Activated T-helper 1 cell treated with anti-CD3 and anti-CD28 coated beads, Interleukin-12 subunit alpha, Interleukin-12 subunit beta, Interleukin-2, Interleukin-4 antibody, amounts not matched to agents 30 ng/mL and 10 ng/mL and 1 ng/mL, durations not matched to agents 14 hours and 24 hours and 36 hours (primary cell): ENCODE measurements at places on chromosomes 1 and 21. TPM values are rescaled to one million over a fixed set of nuclear protein-coding genes. Genes with fewer than 3 reads are reported as not detected.

Gene FAM163A
- total RNA-seq, result not detected in 2 replicates

Gene KCNJ10
- total RNA-seq, result not detected in 2 replicates

Gene OPTC
- not detected in 2 replicates for total RNA-seq

GRCh38 chr1:156499194-156499841, 1.3 kb downstream of the MEF2D start:
- no peak for DNase-seq

DNA sequence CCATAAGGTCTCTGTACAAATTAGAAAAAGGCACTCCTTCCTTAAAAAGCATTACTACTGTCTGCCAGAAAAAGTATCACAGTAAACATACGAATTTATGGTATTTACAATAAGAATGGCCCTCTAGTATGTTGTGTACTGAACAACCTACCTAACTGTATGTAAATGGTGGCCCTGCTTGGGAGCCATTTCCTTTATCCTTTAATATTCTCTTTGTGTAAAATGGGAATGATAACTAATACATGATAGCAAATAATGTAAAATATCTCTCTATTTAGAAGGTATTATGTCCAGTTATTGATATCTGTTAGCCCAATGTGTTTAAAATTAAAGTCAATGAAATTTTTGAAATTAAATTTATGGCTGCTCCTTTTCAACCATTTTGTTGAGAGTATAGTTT, 5.2 kb downstream of the DR1 start:
- no peak for DNase-seq

GRCh38 chr1:209250861-209251636, 332.5 kb upstream of the CAMK1G start:
- DNase-seq, result no peak

DNA sequence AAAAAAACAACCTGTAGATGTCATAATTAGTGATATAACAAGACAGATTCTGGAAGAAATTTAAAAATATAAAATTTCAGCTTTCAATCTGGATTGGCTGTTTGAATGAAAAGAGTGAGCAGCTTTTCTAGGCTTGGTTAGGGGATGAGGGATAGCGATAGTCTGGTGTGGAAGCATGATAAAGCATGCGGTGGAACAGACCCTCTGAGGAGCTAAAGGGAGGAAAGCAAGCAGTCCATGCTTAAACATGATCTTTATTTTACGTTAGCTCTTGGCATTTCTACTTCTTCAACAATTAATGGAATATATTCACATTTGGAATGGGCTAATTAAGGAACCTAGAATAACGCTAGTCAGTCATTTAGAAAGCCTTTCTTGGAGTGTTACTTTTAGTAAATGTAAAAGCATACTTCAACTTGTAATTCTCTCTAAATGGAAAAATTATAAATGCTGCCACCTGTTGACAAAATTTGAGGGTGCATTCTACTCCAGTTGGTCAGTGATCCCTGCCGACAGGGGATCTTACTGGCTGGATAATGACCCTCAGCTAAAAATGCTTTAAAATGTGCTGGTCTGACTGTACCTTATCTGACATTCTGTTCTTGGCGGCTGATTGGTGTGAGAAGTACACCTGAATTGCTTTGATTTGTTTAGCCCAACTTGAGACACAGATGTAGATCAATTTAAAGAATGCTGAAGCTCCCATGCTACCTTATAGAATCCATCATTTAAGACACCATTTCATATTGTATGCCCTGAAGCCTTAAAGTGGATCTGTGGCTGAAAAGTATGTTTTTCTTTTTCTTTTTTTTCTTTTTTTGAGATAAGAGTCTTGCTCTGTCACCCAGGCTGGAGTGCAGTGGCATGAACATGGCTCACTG, 61.2 kb downstream of the AK4 start:
- no peak for DNase-seq

GRCh38 chr1:152182944-152183361, 23.9 kb upstream of the RPTN start:
- no peak for DNase-seq

DNA sequence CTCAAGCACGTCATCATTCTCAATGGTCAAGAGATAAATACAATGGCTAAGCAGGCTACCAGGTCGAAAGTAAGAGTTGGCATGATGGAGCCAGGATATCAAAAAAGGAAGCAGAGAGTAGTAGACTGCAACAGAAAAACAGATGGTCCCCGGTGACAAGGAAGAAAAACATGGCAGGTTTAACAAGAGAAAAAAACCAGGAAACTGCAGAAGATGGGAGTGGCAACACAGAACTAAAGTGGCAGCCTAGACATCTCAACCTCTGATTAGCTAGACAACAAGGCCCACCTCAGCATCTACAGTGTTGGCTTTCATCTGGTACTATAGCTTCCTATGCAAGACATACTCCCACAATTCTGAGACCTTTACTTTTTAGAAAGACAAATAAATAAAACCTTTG, 3.1 kb downstream of the UBR4 start:
- no peak for DNase-seq
